ENCODE measurements at places on chromosomes 12 and 14.

GRCh38 chr12:109099431-109100020, 2.1 kb downstream of the UNG start:
- DNase-seq, result no peak

GRCh38 chr14:99755629-99756603, 37.3 kb upstream of the EML1 start:
- peak; percentile 66 for DNase-seq

GRCh38 chr12:44510510-44510909, 365.6 kb downstream of the NELL2 start:
- no peak for DNase-seq

GRCh38 chr12:50961708-50962107, 9.4 kb downstream of the HIGD1C start:
- no peak for DNase-seq

DNA sequence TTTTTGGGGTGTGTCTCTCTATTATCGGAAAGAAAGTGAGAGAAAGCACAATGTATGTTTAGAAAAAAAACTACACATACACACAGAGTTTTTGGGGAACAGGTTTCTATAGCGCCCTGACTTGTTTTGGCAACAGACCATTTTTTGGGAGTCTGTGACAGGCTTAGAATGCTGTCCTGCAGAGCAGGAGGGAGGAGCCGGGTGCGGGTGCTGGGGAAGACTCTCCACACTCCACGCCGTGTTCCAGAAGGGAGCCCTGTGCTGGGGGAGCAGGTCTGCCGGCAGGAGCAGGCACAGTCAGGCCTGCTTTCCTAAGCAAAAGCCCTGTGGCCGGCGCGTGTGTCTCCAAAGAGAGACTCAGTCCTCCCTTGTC, 26.5 kb downstream of the CD9 start:
- DNase-seq, result peak; percentile 76

- DNase-seq, result no peak
These were observed 113.4 kb upstream of the DYRK2 start for GRCh38 chr12:67535176-67535575.

- DNase-seq, result no peak
These were observed 387.8 kb upstream of the RPL10L start for GRCh38 chr14:47039336-47039735.

- DNase-seq, result no peak
These were observed 90.6 kb downstream of the CIT start for GRCh38 chr12:119786539-119786938.

GRCh38 chr14:76780875-76781647, 19.8 kb downstream of the VASH1 start:
- no peak for DNase-seq

GRCh38 chr14:63493246-63493645, 49.9 kb downstream of the PPP2R5E start:
- no peak for DNase-seq

DNA sequence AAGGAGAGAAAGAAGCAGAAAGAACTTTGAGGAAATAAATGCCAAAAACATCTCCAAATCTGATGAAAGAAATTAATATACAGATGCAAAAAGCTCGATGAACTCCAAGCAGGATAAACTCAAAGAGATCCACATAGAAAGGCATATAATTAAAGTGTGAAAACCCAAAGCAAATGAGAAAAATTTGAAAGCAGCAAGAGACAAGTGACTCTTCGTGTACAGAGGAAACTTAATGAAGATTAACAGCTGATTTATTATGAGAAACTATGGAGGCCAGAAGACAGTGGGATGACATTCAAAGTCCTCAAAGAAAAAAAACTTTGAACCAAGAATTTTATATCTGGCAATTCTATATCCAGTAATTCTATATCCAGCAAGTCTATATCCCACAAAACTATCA, 163.0 kb upstream of the TMCC3 start:
- no peak for DNase-seq

- DNase-seq, result no peak
These were observed 231.2 kb downstream of the PIK3C2G start for GRCh38 chr12:18492372-18493025.

DNA sequence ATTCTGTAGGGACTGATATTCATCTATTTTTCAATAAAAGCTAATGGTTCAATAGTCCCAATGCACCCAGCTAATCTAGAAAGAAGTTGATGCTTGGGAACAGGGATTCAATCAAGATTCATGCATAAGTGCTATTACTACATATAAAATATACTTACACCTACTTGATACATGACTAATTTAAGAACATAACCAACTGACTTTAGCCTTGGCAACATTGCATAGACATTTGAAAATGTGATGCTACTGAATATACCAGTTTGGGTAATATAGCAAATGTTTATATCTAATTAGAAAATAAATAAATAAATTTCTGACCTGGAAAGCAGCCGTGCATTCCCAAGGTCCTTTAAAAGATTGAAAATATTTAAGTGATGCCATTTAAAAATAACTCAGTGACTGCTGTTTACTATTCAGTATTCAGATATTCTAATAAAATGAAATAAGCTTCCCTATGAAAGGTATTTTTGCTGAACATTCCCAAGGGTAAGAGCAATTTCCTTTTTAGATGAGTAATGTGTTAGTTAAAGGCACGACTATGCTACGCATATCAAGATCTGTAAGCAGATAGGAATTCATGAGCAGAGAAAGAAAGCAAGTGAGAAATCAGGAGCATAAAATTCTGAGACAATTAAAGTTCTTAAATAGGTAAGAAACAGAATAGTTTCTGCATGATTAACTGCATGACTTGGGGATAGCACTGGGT, 160.6 kb upstream of the SYT1 start:
- no peak for DNase-seq

- no peak for DNase-seq
These were observed 745 bp downstream of the PCK2 start for GRCh38 chr14:24094841-24095270.

DNA sequence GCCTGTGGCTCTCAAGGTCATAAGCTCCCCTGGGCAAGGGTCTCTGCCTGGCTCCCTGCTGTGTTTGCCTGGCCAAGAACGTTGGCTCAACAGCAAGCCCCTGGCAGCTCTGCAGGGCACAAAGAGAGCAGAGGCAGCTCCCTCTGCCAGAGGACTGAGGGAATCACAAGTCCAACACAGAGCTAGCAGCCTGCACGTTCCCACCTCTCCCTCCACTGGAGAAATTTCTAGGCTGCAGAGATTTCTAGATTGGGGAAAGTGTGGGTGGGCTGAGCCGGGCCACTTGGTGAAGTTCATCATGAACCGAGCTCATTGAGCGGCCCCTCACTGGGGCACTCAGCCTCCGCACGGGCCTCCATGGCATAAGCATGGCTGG, 19.8 kb downstream of the ZFYVE21 start:
- DNase-seq, result no peak

DNA sequence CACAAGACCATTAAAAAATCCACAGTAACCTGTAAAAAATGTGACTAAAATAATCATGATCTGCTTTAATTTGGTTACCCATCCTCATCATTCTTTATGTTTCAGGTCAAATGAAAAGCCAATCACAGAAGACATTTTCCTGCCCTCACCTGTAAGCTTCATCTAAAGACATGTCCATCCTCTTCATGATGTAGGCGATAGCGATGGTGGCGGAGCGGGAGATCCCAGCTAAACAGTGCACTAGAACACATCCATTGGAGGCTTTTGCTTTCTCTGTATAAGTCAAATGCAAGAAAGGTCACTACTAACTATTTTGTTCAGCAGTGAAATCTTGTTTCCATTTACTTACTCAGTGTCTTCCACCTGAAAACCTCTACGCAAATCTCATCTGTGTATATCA, 82.6 kb downstream of the DUSP16 start:
- DNase-seq, result no peak

DNA sequence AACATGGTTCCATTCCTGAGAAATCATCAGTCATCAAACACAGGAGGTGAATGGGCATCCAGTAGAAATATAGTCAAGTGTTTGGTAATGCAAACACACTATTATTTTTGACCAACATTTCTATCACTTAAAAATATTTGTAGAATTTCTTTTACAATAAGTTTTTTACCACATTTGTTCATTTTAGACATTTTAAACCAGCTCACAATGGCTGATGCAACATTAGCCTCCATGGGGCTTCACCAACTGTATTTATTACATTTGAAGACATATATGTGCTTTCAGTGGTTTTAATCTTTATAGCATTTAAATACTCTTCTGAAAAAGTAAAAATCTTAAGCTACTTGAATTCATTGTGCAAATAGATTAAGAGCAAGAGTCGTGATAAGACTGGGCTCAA, 1201.4 kb upstream of the TMEM132C start:
- no peak for DNase-seq

DNA sequence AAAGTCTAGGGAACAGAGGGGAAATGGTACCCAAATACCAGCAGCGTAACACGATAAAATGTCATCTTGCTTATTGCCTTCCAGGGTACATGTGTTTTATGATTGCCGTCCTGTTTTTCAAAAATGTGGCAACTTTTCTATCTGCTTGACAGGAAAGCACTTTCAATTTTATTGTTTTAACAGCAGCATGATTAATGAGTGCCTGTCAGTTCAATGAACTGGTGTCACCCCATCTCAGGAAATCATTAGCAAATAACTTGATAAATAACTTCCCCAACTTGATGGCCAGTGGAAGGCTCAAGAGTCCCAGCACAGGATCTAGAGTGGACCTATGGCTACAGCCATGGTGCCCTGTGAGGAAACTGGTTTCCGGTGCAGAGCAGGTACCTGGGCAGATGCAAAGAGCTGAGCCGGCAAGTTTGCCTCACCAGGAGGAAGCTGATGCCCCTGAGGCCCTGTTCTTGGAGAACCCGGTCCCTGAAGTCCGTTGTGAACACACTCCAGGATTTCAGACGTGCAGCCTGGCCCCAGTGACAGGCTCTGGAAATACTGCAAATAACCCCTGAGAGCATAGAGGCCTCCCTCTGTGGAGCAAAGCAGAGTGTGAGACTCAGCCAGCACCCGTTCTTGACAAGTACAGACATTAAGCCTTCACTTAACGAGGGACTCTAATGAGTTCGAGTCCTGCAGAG, 173.5 kb upstream of the SFSWAP start:
- no peak for DNase-seq

DNA sequence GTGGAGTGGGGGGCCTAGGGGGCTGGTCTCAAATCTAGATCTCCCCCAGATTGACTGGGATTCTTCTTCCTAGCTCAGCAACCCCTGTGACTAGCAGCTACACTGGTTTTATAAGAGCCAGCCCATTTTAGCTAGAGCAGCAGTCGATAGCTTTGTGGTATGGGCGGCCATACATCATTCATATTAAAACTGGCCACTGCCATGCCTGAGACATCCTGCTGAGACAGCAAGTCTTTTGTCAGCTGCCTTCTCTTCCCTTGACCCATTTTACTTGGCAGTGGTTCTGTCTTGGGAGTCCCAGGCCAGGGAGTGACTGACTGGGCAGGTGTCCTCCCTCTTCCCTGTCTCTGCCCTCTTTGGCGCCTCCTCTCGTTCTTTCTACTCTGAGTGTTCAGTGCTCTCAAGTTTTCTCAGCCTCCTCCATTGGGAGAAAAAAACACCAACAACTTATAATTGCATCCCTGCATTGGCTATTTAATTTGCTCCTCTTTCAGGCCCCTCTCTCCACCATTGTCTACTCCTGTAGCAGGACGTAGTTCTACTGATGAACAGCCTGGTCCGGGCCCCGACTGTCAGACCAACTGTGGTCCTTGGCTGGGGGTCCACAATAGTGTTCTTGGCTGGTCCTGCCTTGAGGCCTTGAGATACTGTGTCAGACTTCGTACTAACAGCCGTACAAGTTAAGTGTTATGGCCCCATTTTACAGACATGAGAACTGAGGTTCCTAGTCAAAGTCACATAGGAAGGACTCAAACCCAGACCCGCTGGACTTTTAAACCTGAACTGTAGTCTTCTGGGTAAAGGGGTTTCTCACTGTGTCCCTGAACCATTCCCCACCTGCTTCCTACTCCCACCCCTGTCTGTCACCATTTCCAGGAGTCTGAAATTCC, 18.3 kb upstream of the JDP2 start:
- no peak for DNase-seq

GRCh38 chr14:57420986-57421385, 30.6 kb downstream of the NAA30 start:
- DNase-seq, result no peak

DNA sequence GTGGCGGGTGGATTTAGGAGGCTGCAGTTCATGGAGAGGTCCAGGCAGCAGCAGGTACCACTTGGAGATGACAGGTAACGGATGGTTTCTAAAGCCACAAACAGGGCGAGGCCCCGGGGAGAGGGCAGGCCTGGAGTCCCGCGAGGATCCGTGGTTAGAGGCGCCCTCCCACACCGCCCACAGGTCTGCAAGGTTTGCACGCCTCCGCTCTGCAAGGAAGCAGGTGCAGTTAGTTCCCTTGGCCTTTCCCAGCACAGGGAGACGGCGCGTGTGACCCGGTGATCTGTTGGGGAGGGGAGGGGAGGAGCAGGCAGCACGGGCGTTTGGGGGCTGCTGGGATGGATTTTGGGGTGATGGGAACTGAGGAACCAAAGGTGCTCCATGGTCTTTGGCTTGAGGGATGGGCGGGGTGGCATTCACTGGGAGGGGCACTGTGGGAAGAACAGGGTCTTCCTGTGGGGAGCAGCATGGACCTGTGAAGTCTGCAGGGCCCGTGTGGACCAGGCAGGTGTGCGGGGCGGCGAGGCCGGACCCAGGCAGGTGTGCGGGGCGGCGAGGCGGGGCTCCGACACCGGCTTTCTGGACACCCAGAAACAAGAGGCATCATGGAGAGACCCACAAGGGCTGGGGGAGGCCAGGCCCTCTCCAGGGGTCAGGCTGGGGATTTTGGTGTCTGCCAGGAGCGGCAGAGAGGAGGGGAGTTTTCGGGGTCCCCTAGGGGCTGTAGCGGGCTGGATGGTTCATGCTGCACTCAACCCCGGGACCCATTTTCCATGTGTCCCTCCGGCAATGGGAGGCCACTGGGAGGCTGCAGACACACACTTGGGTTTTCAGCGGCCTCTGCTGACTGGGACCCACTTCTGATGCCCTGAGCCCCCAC, 29.1 kb downstream of the NOC4L start:
- no peak for DNase-seq

GRCh38 chr14:103250874-103251273, 83.2 kb upstream of the EIF5 start:
- no peak for DNase-seq

DNA sequence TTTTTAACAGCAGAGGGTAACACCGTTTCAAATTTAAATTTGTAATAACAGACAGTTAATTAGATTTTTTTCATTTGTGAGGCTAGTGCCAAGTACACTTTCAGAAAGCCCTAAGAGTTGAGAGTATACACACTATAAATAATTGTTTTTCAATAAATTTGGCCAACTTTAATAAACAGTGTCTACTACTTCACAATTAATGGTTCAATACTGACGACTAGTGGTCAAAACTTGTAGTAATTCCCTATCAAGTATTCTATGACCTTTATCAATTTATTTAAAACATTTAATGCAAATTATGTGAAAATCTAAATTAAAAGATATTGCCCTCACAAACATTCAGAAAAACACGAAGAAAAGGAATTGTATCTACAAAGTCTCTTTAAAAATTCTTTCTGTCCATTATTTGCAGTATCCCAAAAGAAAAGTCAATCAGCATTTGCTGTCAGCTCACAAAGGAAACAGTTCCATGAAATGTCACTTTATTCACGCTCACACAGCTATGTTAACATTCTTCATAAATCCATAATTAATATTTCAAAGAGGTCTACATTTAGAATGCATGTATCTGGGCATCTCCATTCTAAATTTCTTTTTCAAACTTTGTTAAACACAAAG, 91.2 kb downstream of the CEP128 start:
- no peak for DNase-seq
